Activated CD4-positive, CD25-positive, alpha-beta regulatory T cell treated with anti-CD3 and anti-CD28 coated beads, Interleukin-2, amount 50 U/mL, for 16 hours (primary cell): ENCODE measurements at places on chromosomes 6 and 20.

- no peak for DNase-seq
These were observed 219.0 kb upstream of the JARID2 start for GRCh38 chr6:15026832-15027231.

- no peak for DNase-seq
These were observed 13.5 kb upstream of the RAB5IF start for GRCh38 chr20:36591854-36592641.

- no peak for DNase-seq
These were observed 303.5 kb downstream of the CDH4 start for GRCh38 chr20:61555566-61555965.

DNA sequence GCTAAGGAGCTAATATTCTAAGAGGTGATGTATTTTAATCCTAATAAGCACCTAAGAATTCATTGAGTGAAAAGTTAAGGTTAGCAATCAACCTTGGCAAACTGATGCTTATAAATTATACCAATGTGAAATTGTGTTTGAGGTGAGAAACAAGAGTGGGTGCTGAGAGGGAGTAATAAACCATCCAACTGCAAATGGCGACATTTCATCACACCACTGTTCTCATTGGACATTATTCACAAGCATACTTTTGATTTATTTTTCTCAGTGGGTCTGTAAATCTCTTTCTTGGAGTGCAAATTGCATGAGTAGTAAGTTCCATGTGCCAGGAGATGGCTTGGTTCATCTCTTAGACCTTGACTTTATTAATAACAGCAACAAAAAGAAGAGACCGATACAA lies 71.5 kb downstream of the BMP6 start:
- no peak for DNase-seq

DNA sequence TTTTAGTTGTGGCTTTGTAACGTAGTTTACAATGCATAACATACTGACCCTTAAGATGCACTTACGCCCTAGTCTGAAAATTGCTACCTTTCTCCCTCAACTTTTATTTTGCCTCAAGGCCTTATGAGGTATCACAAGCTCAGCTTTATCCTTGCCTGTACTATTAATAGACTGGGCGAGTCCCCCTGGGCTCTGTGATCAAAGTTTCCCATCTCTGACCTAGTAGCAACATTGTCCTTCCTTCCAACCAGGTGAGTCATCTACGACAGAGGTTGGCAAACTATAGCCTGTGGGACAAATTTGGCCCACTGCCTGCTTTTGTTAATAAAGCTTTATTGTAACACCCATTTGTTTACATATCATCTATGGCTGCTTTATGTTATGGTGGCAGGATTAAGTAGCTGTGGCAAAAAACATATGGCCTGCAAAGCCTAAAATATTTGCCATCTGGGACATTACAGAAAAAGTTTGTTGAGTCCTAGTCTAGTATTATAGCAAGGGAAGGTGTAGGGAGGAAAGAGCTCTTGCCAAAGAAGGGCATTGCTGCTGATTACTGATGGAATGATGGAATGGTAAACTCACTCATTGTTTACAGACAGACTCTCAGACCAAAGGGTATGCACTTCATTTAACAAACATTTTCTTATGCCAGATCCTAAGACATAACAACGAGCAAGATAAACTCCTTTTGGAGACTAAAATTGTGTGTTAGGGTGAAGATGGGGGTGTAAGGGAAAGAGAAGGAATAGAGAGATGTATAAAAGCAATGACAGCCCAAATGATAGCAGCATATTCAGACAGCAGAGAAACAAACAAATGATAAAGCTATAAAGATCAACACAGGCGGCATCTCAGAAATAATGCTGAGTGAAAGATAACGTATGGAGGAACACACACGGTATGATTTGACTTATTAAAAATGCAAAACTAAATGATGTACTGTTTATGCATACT lies 74.2 kb downstream of the SLC22A23 start:
- DNase-seq: no peak

- no peak for DNase-seq
These were observed 61.2 kb upstream of the SIRPG start for GRCh38 chr20:1718604-1719384.
